ENCODE measurements at places on chromosomes 3 and 15. TPM values are rescaled to one million over a fixed set of nuclear protein-coding genes. Genes with fewer than 3 reads are reported as not detected.

Gene POPDC2
- 4.5 TPM for polyA plus RNA-seq

Gene IL16
- 6.2 TPM for polyA plus RNA-seq

DNA sequence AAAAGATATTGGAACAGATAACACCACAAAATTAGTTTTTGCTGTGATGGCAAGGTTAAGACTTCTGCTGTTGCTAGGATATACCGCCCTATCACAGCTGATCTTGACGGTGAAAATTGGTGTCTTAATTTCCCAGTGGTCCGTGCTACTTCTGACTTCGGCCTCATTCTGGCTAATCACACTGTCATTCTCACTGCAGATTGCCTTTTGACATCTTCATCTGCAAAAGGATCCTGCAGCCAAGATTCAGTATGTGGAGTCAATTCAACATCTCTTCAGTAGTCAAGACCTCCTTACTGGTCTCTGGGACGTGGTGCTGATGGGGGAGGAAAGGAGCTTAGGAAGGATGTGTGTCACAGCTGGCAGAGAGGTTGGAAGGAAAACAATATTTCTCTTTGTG lies 438.6 kb downstream of the WDR72 start:
- DNase-seq, result no peak

DNA sequence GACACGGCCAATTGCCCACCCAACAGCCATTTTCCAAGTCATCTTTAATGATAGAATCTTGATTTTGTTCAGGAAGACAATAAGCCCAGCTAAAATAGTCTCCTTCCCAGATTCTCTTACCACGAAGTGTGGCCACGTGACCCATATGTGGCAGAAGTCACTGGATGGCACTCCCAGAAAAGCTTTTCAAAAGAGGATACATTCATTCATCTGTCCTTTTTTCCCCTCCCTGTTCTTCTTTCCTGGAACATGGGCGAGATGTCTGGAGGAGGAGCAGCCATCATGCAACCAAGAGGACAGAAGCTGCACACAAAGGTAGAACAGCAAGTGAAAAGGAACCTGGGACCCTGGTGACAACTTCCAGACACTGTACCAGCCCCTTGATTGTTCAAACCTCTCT lies 174.7 kb downstream of the UACA start:
- DNase-seq, result no peak

- DNase-seq, result no peak
Measured at GRCh38 chr15:88487796-88488523, 20.5 kb downstream of the MRPS11 start.

DNA sequence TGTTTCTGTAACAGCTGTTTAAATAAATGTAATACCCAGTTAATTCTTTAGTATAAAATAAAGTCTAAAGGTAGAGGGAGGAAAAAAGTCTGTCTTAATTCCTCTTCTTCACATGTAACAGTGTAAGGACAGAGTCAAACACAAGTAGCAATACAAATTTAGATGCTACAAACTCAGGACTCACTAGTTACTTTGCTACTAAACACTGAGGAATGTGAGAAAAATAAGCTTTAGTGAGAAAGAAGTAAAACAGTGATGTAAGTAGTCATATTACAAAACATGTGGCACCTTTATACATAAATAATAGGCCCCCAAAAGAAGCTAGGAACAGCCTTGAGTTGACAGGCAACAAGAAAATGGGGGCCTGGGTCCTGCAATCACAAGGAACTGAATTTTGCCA lies 113.0 kb downstream of the TBC1D5 start:
- DNase-seq, result no peak

Measured in right renal cortex interstitium (tissue), 3 donors.